IMR-90 (cell line): ENCODE measurements at places on chromosomes 12 and 14. TPM values are rescaled to one million over a fixed set of nuclear protein-coding genes. Genes with fewer than 3 reads are reported as not detected.

Gene OAS2
- total RNA-seq: under 0.01 TPM in 1 of 2 replicates, not detected in the other

Gene TMPRSS12
- not detected in 2 replicates for total RNA-seq

Gene DENND5B
- 11.9 and 13.4 TPM in 2 replicates for total RNA-seq

Gene PDZRN4
- not detected in 2 replicates for total RNA-seq

Gene ERBB3
- 2.2 and 2.5 TPM in 2 replicates for total RNA-seq

Gene HEBP1
- total RNA-seq: 14.7 and 18.8 TPM in 2 replicates

Gene FAM181A
- not detected in 2 replicates for total RNA-seq

Gene ANO4
- total RNA-seq: 7.2 and 10.2 TPM in 2 replicates

Gene CFAP54
- 0.18 and 0.28 TPM in 2 replicates for total RNA-seq

Gene TEX52
- not detected in 2 replicates for total RNA-seq

Gene SLC4A8
- 4.4 and 5.2 TPM in 2 replicates for total RNA-seq

Gene HOXC12
- total RNA-seq: not detected in 2 replicates

Gene BEGAIN
- 0.18 and 0.28 TPM in 2 replicates for total RNA-seq

Gene TRHDE
- 65.1 and 97.8 TPM in 2 replicates for total RNA-seq

Gene TAC3
- not detected in 2 replicates for total RNA-seq

Gene PAH
- not detected in 2 replicates for total RNA-seq

Gene FAM234B
- total RNA-seq: 6.7 and 8.6 TPM in 2 replicates

Gene SAMD15
- 1.3 and 1.7 TPM in 2 replicates for total RNA-seq

Gene P2RX7
- total RNA-seq: under 0.01 and 0.18 TPM in 2 replicates

Gene VASH1
- 1.9 and 2.0 TPM in 2 replicates for total RNA-seq

Gene GYS2
- total RNA-seq: not detected in 2 replicates

Gene RNASE11
- not detected in 2 replicates for total RNA-seq

Gene PAX9
- total RNA-seq: not detected in 2 replicates

Gene PLA2G1B
- total RNA-seq: not detected in 2 replicates
